ENCODE measurements at places on chromosomes 2 and 18. TPM values are rescaled to one million over a fixed set of nuclear protein-coding genes. Genes with fewer than 3 reads are reported as not detected.

Gene GATA6
- 0.96 TPM for total RNA-seq

Gene MAL
- total RNA-seq = 179 TPM

Gene RPIA
- 23.6 TPM for total RNA-seq

Gene SOX11
- total RNA-seq = not detected

Gene ZSWIM2
- not detected for total RNA-seq

Gene HOXD10
- total RNA-seq = not detected

Gene ZBTB14
- total RNA-seq = 26.5 TPM

Gene FASTKD1
- 18.9 TPM for total RNA-seq

Gene IL37
- total RNA-seq = not detected

DNA sequence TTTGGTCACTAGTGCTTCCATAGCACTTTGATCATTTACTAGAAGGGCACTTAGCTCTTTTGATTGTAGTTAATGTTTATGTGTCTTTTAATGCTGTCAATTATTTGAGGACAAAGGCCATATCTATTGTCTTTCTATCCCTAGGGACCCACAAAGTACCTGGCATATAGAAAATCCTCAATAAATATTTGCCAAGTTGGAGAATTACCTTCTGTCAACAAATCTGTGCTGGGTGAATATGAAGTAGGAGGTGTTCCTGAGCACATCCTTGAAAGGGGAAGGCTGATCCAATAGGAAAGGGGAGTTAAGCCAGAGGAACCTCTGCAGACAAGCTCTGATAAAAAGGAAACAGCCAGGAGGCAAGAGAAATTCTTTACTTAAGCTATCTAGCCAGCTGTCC lies 8.2 kb downstream of the DPP4 start:
- DNase-seq = no peak

- no peak for DNase-seq
Measured at GRCh38 chr2:109216332-109216731, 87.3 kb downstream of the SH3RF3 start.

DNA sequence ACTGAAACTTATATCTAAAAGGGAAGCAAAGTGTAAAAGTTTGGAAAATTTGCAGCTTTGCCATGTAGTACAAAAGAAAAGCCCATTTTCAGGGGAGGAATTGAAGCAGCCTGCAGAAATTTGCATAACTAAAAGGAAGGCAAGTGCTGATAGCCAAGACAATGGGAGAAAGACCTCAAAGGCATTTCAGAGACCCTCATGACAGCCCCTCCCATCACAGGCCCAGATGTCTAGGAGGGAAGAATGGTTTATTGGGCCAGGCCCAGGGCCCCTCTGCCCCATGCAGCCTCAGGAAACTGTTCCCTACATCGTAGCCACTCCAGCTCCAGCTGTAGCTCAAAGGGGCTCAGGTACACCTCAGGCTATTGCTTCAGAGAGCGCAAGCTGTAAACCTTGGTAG lies 14.4 kb upstream of the WDR75 start:
- no peak for DNase-seq

- DNase-seq = no peak
Measured at GRCh38 chr2:9983401-9984216, 32.1 kb downstream of the GRHL1 start.

DNA sequence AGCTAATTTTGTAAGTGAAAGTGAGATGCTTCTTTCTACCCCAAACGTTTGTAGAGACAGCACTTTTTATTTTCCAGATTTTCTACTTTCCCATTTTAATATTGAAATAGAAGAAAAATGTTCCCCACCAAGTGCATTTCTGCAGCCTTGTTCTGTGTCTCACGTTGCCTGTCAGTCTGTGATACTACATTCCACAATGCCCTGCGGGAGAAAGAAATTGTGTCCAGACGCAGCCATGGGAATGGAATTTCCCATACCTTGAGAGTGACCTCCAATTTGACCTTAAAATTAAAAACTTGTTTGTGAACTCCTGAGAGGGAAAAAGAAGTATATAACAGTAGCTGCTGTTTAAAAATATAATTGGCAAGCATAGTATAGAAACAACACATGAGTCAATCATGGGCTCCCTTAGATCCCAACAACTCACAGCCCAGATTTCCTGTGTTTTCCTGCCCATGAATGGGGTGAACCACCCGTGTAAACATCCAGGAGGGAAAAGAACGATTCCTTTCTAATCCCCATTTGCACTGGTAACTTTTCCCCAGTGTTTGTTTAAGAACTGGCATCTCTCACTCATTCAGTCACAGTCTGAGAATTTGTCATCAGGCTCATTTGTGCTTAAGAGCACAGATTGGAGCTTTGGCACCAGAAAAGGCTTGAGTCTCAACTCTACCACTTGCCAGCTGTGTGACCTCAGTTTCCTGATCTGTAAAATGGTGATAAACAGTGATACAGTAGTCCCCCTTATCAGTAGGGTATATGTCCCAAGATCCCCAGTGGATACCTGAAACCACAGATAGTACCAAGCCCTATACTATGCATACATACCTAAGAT lies 166.1 kb upstream of the ZNF521 start:
- no peak for DNase-seq

- no peak for DNase-seq
Measured at GRCh38 chr18:78363556-78364387, 615.8 kb upstream of the SALL3 start.

DNA sequence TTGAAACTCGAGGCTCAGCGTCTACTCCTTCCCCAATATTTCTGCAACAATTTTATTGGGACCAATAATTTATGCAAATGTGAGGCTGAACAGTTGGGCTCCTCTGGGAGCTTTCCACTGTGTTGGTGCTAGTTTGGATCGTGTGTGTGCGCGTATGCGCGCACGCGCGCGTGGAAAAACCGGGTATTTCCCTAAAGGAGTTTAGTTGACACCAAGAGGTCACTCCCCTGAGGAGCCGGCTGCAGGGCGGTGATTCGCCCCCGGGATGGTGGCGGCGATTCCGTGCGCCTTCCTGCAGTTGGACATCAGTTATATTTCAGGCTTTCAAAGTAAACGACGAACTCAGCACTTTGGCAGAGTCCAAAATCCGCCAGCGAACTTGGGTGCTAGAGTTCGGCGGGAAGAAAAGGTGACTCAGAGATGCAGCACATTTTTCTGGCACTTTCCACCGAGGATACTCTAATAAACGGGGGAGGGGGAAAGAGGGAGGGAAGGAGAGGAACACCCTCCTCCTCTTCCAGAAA lies 186.5 kb upstream of the FANCL start:
- DNase-seq = no peak

DNA sequence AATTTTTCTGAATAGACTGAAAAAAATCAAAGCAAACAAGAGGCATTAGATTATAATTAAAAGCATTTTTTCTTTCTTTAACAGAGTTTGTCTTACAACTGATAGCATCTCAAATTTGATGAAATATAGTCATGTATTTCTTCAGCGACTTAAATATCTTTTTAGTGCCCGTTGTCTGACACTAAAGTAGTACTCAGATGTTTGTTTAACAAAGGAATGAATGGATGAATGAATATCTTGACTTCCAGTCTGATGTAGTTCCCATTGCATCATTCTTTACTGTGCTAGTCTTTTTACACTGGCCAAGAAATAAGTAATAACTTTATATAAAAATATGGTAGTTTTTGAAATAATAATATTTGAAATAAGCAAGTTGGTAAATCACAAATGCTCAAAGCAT lies 111.1 kb downstream of the TTC27 start:
- DNase-seq = no peak

DNA sequence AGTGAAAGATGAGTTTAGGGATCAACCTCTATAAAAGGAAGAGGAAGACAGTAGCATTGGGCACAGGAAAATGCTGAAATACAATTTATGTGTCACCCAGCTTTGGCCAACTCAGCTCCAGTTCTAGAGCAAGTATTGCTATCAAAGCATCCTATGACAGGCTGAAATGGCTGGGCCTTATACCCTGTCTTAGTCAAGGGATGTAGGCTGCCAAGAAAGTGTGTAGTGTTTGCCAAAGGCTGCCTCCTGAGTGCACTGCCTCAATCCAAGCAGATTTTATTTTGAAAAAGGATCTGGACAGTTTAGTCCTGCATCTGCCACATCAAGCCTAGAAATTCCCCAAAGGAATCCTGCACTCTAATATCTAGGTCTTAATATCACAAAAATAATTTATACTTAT lies 359.9 kb upstream of the ZC3H15 start:
- no peak for DNase-seq

GRCh38 chr2:144503242-144503641 lies 16.7 kb downstream of the ZEB2 start:
- no peak for DNase-seq

DNA sequence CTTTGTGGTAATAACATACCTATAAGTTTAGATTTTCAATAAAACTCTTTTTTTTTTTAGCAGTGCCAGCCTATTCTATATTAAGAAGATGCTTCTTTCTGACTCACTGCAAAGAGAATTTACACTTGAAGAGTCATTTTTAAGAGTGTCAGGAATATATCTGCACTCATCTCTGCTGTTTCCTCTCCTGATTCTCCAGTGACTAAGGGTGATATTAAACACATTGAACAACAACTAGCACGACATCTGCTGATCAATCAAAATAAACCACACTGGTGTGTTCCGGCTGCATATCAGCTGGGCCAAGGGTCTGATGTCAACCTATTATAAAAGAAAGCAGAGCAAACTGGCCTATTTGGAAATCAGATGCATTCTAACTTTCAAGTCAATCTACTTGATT lies 15.0 kb downstream of the RAB27B start:
- DNase-seq = no peak

DNA sequence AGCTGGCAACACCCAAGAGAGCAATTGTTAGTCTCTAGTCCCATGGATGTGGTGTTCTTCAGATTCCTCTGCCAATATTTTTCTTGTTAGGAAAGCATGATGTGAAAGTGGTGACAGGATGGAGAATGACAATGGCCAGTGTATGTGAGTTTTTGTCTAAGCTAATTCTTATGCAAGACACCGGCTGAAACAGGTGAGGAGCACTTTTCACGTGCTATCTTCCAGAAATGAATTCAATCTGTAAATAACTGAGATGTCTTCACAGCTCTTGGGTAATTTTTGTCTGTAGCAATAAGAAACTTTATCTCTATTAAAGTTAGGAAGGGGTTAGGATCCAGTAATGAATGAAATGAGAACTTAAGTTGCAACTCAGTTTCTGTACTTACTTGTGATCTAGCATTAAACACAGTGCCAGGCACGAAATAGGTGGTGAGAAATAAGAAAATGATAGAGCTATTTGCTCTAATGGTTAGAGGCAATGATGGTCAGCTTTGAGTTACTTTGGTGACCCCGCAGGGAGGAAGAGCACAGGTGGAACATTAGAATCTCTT lies 676 bp upstream of the AGPS start:
- DNase-seq = no peak

GRCh38 chr18:45998244-45998643 lies 31.1 kb upstream of the EPG5 start:
- DNase-seq = no peak

GRCh38 chr2:29632018-29632417 lies 289.4 kb downstream of the ALK start:
- DNase-seq = no peak

- DNase-seq = no peak
Measured at GRCh38 chr18:34225218-34225553, 473 bp upstream of the NOL4 start.

- DNase-seq = no peak
Measured at GRCh38 chr2:32291746-32292145, 14.0 kb downstream of the YIPF4 start.

GRCh38 chr18:51668101-51668500 lies 470.6 kb upstream of the MEX3C start:
- peak; percentile 2 for DNase-seq

DNA sequence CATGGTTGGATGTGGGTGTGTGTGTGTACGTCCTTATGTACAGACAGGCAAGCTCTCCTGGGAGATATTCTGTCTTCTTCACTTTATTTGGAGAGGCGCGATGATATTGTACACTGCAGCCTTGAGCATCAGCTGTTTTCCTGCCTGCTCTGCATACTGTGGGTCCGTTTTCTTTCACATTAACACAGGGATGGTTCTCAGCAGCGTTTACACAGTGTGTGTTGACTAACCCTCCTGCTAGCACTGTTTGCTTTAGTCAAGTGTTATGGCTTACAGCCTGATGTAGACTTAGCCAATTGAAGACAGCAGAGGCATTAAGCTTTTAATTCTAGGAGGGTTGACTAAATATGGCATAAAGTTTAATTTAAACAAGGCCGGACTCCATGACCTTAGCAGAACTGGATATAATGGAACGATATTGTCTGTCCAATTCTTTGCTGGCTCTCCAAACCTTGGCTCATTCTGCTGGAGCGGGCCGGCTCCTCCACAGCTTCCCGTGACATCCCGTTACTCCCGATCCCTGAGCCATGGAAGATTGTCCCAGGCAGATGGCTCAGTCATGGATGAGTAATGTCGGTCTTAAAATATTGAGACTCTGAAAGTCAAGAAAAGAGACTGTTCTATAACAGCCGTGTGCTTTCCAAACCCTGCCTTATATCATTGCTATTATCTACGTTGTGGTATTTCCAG lies 134.7 kb downstream of the TPGS2 start:
- DNase-seq = no peak

- DNase-seq = peak; percentile 9
Measured at GRCh38 chr2:181058378-181059269, 78.2 kb downstream of the UBE2E3 start.

DNA sequence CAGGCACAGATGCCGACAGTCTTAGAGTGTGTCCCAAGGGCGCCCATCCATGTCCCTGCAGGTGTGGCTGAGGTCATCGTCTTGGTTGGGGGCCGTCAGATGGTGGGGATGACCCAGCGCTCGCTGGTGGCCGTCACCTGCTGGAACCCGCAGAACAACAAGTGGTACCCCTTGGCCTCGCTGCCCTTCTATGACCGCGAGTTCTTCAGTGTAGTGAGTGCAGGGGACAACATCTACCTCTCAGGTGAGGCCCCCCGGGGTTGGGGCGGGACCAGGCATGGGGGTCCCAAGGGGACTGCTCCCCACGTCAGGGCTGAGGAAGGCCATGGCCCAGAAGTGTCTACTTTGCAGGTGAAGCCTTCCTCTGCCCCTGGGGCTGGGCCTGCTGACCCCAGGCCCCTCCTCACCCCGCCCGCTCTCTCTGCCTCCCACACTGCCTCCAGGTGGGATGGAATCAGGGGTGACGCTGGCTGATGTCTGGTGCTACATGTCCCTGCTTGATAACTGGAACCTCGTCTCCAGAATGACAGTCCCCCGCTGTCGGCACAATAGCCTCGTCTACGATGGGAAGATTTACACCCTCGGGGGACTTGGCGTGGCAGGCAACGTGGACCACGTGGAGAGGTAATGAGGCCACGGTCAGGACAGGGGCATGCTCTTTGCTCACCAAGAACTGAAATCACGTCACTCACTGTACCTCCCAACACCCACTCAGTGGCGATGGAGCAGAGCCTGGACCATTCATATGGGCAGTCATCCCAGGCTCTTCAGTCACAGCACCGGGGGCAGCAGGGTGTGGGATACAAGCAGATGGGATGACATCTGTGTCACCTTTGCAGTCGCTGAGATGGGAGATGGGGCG lies 230.8 kb downstream of the ATAD2B start:
- DNase-seq = no peak

GRCh38 chr2:46134531-46135227 lies 162.5 kb upstream of the EPAS1 start:
- DNase-seq = no peak

DNA sequence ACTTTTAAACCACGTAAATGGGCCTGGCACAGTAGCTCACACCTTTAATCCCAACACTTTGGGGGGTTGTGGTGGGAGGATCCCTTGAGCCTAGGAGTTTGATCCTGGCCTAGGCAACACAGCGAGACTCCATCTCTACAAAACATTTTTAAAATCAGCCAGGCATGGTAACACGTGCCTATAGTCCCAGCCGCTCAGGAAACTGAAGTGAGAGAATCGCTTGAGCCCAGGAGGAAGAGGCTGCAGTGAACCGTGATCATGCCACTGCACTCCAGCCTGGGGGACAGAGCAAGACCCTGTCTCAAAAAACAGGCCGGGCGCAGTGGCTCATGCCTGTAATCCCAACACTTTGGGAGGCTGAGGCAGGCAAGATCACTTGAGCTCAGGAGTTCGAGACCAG lies 12.2 kb downstream of the ROCK1 start:
- no peak for DNase-seq
